ENCODE measurements at places on chromosomes 7 and 10.

- DNase-seq: no peak
These were observed 1.2 kb downstream of the SLC4A2 start for GRCh38 chr7:151060416-151061212.

- peak; percentile 69 for DNase-seq
These were observed 75.9 kb downstream of the HIBADH start for GRCh38 chr7:27586825-27587224.

DNA sequence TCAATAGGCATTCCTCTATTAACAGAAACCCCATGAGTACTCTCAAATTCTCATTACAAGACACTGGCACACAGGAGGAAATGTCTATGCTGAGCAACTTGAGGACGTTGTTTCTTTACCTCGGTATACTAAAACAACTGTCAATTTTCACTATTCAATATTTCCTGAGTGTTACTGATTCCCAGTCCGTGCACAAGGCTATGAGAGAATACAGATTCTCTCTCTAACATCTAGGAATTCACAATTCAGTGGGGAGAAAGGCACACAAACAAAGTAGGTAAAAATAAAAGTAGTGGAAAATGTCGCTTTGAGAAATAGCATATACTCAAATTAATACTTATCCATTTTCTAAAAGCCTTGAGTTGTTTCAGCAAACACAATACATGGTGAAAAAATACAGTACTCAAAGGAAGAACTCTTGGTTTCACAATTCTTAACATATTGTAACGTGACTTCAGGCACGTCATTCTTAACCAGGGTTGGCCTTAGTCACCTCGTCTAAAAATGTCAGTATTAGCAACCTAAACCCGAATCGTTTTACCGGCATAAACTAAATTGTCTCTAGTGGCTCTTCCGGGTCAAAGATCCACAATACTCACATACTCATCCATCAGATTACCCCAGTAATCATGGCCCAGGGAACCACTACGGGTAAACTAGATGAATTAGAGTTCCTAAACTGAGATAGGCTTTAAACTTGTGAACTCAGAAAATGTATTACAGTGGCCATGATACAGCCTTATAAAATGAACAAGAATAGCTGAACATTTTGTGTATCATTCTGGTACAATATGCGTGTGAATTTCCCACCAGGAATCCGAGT lies 1.5 kb downstream of the IPMK start:
- peak; percentile 34 for DNase-seq

GRCh38 chr7:27176962-27177794 lies 3.1 kb upstream of the HOXA10 start:
- DNase-seq: no peak

- DNase-seq: no peak
These were observed 32.3 kb upstream of the FAM204A start for GRCh38 chr10:118374404-118374803.

DNA sequence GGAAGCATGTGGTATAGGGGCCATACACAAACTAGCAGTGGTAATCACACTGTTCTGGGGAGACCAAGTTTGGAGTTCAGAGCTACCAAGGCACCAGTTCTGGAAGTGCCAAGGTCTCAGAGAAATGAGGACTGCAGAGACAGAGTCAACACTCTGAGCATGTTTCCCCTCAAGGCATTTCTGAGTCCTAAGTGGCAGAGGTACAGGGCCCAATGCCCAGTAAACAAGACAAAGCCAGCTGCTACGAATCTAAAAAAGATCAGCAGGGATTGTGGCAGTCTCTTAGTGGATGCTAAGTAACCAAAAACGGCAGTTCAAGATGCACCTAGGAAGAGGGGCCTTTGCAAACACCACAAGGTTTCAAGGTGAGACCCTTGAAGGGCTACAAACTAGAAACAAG lies 271.9 kb downstream of the TNS3 start:
- DNase-seq: no peak

DNA sequence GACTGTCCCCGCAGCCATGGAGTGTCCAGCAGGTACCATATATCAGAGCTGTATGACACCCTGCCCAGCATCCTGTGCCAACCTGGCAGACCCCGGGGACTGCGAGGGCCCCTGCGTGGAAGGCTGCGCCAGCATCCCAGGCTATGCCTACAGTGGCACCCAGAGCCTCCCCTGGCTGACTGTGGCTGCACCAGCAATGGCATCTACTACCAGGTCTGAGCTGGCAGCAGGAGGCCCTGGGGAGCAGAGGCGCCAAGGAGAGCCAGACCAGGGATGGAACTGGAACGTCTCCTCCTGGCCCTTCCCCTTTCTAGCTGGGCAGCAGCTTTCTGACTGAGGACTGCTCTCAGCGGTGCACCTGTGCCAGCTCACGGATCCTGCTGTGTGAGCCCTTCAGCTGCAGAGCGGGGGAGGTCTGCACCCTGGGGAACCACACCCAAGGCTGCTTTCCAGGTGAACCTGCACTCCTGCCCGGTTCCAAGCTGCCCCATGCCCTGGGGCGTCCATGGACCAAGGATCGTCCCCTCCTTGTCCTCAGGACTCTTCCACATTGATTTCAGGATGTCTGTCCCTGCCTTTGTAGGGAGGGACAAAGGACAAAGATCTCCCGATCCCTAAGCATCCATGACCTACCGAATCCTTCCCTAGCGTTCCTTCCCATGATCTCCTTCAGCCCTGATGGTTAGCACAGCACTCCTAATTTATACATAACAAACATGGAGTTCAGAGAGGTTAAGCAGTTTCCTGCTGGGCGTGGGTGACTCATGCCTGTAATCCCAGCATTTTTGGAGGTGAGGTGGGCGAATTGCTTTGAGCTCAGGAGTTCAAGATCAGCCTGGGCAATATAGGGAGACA lies 33.3 kb downstream of the EPHB4 start:
- no peak for DNase-seq

GRCh38 chr7:93060865-93061264 lies 56.9 kb downstream of the SAMD9 start:
- DNase-seq: no peak

DNA sequence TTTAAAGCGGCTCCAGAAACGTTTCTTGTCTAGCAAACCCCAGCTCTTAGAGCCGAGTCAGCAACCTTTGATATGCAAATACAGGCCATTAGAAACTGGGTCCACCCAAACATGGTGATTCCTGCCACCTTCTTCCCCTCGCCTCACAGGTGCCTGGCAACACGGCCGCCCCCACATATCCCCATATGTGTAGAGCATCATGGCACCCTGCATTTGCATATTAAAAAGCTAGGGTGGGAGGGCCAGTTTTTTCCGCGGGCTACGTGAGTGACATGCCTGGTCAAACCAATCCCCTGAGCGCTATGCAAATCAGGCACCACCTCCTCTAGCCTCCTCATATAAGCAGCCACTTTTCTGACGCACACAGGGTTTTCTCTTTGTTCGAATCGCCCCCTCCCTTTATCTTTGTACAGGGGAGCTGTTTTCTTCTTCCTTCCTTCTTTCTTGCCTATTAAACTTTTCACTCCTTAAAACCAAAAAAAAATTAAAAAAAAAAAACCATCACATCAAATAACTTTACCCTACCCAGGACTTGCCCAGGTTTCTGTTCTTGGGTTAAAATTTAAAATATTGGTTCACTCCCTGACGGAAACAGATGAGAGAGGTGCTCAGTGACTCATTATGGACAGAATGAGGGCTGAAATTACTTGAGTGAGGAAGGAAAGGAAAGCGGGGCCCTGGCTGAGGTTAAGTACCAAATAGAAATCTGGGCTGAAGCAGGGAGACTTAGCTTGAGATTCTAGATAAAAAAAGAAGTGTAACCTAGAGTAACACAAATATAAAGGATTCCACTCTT lies 59.8 kb downstream of the COA1 start:
- no peak for DNase-seq

GRCh38 chr10:30493609-30494530 lies 59.9 kb downstream of the MAP3K8 start:
- DNase-seq: peak; percentile 64

DNA sequence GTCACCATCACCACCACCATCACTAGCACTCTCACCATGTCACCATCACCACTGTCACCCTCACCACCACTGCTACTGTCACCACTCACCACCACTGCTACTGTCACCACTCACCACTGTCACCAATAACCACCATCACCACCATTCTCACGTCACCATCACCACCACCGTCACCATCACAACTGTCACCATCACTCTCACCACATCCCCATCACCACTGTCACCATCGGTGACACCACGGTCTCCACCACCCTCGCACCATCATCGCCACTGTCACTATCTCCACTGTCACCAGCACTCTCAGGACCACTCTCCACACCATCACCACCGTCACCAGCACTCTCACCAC lies 130.4 kb downstream of the MAD1L1 start:
- DNase-seq: no peak

GRCh38 chr10:13348216-13349017 lies at the start of gene SEPHS1:
TSS of gene SEPHS1 (minus strand) at chr10:13348293. CDS start at chr10:13344950, 3,343 bp downstream.
- peak; percentile 90 for DNase-seq

DNA sequence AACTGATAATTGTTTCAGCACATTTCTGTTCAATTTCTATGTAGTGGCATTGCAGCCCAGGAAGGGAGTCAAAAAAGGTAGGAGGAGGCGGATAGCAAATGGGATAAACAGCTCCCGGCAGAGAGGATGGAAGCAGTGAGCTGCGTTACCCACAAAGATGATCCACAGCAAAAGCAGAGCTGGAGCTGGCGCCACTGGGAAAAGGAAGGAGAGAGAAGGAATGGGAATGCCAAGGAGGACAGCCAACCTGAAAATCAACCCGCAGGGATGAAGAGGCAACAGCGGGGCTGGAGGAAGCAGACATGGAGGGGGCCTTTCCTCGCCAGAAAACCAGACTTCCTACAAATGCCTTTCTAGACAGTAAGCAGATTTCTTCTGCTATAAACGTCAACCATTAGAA lies 82.7 kb upstream of the ADAM12 start:
- no peak for DNase-seq

GRCh38 chr7:155963771-155964195 lies 151.5 kb upstream of the SHH start:
- no peak for DNase-seq

DNA sequence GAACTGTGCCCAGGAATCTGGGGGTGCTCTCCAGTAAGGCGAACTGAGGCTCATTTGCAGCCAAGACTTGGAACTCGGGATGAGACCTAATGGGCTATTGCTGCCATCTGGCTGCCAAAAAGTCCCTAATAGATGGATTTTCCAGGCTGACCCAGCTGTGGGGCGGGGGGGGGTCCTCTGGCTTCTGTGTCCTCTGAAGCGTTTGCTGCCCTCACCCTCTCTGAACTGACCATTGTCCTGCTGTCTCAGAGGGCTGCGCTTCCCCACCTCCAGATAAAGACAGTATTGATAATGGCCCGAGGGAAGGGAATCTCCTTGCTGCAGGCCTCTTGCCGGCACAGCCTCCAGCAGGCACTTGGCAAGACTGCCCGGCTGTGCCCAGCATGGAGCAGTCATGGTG lies 46.6 kb downstream of the CLEC2L start:
- no peak for DNase-seq

- no peak for DNase-seq
These were observed 11.7 kb upstream of the CYP2E1 start for GRCh38 chr10:133515471-133515870.

DNA sequence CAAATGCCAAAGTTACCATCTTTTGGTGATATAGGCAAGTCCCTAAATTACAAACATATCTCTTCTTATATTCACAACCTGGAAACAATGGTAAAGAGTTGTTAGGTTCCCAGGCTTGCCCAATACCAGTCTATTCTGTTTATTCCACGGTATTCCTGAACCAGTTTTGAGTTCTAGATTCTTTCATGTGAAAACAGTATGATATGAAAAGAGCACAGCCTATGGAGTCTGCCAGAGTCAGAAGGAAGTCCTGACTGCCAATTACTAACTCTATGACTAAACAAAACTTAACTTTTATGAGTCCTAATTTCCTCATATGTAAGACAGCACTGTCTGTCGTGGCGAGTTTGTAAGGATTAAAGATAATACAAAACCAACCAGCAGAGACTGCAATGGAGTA lies 5.6 kb downstream of the ABI1 start:
- no peak for DNase-seq

- DNase-seq: peak; percentile 49
These were observed at the start of gene RBM20 for GRCh38 chr10:110643653-110644597. TSS of gene RBM20 (plus strand) at chr10:110644336. CDS start at chr10:110644455, 119 bp downstream.

GRCh38 chr10:48309711-48310226 lies 3.3 kb downstream of the MAPK8 start:
- no peak for DNase-seq

GRCh38 chr10:3072641-3073360 lies 5.5 kb downstream of the PFKP start:
- no peak for DNase-seq

DNA sequence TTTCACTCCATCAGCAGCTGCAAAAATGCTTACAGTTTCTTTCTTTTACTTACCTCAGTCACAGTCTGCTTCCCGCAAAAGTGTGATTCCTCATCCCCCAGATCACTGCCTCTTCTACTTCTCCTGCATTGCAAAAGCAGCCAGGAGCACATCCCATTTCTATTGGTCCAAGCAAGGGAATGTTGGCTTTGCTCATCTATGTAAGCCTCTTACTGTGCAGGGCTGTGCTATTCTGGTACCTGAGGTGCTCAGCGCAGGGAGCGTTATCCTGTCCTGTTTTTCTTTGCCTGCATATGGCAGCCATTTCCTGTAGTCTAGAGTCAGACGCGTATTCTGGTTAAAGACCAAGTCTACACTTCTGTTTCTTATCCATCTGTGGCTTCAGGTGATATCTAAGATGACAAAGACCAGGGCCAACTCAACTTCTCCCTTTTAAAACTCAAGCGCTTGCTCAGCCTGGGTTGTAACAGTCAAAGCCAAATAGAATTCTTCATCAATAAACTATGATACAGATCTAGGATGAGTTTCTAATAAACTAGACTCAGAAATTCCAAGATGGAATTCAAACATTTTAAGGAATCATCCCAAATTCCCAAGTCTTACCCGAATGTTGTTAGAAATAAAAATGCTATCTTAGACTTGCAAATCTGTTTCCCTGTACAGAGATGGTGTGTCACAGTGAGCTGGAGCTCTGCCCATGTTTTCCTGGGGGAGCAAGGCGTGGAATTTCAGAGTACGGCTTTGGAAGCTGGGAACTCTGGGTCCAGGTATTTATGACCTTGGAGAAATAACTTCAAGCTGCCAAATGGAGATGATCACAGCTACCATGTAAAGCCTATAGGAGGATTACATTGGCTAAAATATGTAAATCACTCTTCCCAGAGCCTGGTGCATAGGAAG lies 6.1 kb upstream of the RBM17 start:
- no peak for DNase-seq

- no peak for DNase-seq
These were observed 175.1 kb downstream of the SEPTIN7 start for GRCh38 chr7:35975851-35976454.

DNA sequence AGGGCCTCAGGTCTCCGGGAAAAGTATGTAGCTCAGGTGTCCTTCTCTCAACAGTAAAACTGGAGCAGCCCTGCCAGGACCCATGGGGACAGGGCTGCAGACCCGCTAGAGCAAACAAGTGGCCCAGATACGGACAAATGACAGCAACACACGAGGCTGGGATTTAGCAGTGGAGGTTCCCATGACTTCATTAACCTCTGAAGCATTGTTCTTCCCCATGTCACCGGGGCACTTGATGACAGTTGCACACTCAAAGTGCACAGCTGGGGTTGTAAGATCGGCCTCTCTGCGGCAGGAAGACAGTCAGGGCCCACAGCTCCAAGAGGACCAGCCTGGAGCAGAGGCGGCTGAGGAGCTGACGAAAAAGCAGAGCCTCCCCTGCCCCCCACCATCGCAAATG lies 12.5 kb upstream of the PODXL start:
- no peak for DNase-seq

Measured in GM06990 (cell line).